Omental fat pad (tissue), 4 donors: ENCODE measurements at places on chromosomes 16 and 17. TPM values are rescaled to one million over a fixed set of nuclear protein-coding genes. Genes with fewer than 3 reads are reported as not detected.

HID1 gene
- 4.2 TPM for total RNA-seq

LITAFD gene
- not detected for total RNA-seq

SLC25A10 gene
- 16.0 TPM for total RNA-seq

C1QTNF8 gene
- total RNA-seq = not detected

C16orf96 gene
- total RNA-seq = 0.36 TPM

PIPOX gene
- total RNA-seq = 2.3 TPM

GRCh38 chr17:58341861-58342475 lies 10.0 kb downstream of the SUPT4H1 start:
- no peak for DNase-seq

- no peak for DNase-seq
These were observed 6.7 kb downstream of the GP2 start for GRCh38 chr16:20320592-20320991.

DNA sequence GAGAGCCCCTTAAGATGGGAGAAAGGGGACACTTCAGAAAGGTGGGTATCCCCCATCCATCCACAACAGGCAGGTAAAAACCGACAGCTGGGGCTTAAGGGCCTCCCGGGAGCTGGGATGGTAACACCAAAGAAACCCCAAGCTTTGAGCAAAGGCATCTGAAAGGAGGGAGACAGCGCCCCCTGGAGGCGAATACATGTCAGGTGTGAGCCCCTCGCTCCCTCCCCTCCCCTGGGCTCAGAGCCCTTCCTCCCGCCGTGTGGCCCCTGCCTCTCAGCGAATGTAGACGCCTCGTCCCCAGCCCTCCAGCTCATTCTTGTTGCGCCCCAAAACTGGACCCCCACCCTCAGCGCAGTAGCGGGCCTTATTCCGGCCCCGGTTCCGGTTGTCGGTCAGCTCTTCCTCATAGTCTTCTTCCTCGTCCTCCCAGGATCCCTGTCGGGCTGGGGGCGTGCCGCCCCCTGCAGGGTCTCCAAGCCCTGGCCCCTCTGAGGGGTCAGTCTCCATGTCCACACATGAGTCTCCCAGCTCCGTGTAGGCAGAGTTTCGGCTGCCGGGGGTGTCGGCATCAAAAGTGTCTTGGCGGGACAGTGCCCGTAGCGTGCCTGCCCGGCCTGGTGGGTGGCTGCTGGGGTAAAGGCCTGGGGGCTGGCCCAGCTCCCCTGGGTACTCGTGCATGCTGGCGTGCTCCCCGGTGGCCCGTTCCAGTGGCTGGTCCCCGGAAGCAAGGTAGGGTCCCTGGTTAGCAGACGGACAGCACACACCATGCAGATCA lies 9.1 kb upstream of the ARL5C start:
- peak; percentile 60 for DNase-seq

DNA sequence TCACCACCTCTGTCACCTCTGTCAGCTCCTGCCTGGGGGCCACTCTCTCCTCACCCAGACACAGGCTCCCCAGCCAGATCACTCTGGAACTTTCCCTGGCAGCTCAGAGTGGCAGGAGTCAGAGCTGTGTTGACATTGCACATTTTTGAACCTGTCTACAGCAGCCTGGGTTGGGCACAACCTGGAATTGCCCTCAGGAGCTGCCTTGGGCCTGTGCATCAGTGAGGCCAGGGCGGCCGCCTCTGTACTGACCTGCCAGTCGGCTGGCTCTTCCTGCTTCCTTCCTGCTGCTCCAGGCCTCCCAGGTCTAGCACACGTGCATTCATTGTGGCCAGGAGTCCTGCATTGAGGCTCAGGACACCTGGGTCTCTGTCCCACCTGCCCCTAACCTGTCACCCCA lies 14.2 kb upstream of the TMEM11 start:
- no peak for DNase-seq

GRCh38 chr17:62601471-62601870 lies 26.0 kb upstream of the MRC2 start:
- DNase-seq = no peak

DNA sequence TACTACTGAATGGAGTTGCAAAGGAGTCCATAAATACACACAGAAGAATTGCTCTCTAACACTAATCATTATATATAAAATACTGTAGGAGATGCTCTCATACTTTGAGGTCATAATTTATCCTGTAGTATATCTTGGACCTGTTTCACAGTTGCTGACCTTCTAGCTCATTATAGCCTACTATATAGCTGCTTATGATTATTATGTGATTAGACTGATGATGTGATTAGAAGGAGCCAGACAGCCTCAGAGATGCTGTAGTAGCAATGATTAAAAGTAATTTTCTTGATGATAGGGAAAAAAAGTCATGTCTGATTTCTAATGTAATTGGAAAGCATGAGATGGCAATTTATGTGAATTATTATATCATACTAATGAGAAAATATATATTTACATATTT lies 455.7 kb downstream of the CNTNAP4 start:
- no peak for DNase-seq

GRCh38 chr17:63675607-63676546 lies 24.0 kb downstream of the LIMD2 start:
- DNase-seq = no peak

DNA sequence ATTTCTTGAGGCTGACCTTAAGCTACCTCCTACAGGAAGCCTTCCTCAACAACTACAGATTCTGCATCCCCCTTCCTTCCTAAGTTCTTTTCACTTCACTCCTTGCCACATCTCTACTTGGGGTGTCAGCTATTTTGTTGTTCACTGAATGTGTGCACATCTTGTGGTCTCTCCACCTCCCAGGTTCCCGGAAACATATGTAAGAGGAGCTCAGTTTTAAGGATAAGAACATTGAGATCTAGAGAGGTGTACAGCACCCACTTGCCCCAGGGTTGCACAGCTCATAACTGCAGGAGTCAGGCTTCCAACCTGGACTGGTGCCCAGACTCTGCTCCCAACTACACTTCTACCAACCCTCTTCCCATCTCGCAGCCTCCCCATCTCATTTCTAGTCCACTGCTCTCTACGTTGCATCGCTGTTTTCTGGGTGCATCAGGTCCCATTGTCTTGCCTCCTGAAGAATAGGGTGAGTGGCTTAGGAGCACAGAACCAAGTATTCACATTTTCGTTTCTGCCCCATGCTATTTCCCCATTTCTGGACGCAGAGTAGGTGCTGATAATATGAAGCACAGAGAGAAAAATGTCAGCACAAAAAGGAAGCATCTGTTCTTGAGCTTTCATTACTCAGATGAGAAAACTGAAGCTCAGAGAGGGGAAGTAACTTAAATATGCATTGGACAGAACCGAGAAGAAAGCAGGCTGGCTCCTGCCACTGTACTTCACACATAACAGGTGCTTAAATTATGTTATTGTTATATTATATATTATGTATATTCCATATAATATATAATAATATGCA lies 292.0 kb upstream of the CCL2 start:
- no peak for DNase-seq

GRCh38 chr17:42669705-42669976 lies 7.2 kb downstream of the PLEKHH3 start:
- DNase-seq = no peak
